ENCODE measurements at places on chromosomes 12 and 14. TPM values are rescaled to one million over a fixed set of nuclear protein-coding genes. Genes with fewer than 3 reads are reported as not detected.
A peak's percentile ranks its signal among the peaks of the same experiment; 100 is the strongest.

NAV3 gene
- total RNA-seq, result 29.9 TPM

MYH7 gene
- not detected for total RNA-seq

CPNE6 gene
- not detected for total RNA-seq

DNA sequence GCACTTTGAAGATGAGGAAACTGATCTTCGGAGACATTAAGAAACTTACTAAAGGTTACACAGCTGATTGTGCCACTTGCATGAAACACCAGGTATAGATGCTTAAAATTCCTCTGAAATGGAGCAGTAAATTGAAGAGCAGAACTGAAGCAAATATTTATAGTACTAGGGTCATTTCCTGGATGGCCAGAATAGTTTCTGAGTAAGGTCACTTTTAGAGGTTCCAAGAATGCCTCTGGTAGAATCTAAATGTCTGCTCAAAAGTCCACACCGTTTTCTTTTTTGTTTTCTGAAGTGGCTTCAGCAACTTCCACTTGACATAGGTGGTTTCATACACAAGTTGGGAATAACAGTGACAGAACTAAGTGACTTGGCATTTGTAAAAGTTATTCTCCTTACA is 19.4 kb downstream of the TPH2 start:
- H3K4me1 ChIP-seq, result peaks cover 20% of the 10 kb centered on the region
- no peak for DNase-seq
- H3K27ac ChIP-seq, result peak overlapping the region; percentile 47
- no peak overlapping the region for H3K4me3 ChIP-seq
- H3K36me3 ChIP-seq, result no peaks in the 10 kb centered on the region

GRCh38 chr12:118493962-118494361 is 117.6 kb downstream of the SUDS3 start:
- H3K4me1 ChIP-seq, result peaks cover 4% of the 10 kb centered on the region
- no peak overlapping the region for H3K27ac ChIP-seq
- H3K36me3 ChIP-seq, result no peaks in the 10 kb centered on the region
- no peak for DNase-seq

DNA sequence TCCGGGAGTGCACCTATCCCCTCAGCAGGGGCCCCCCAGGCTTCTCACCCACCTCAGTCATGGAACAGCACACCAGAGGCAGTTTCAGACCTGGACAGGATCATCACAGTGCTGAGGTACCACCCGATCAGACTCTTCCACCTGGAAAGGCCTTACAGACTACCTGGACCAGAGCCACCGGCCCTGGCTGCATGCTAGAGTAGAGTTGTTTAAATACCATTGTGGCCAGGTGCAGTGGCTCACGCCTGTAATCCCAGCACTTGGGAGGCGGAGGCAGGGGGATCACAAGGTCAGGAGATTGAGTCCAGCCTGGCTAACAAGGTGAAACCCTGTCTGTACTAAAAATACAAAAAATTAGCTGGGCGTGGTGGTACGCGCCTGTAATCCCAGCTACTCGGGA is 61.5 kb downstream of the TSPAN11 start:
- no peaks in the 10 kb centered on the region for H3K4me1 ChIP-seq
- H3K27me3 ChIP-seq, result peaks cover 7% of the 10 kb centered on the region
- DNase-seq, result no peak
- no peak overlapping the region for H3K4me3 ChIP-seq
- H3K27ac ChIP-seq, result no peak overlapping the region

- no peaks in the 10 kb centered on the region for H3K27me3 ChIP-seq
- no peak overlapping the region for H3K4me3 ChIP-seq
- H3K4me1 ChIP-seq, result peaks cover 11% of the 10 kb centered on the region
Observed at GRCh38 chr12:66598079-66598478, 80.8 kb downstream of the GRIP1 start.

- H3K4me1 ChIP-seq, result no peaks in the 10 kb centered on the region
- H3K4me3 ChIP-seq, result no peak overlapping the region
- no peak overlapping the region for H3K27ac ChIP-seq
- H3K27me3 ChIP-seq, result peaks cover 7% of the 10 kb centered on the region
Observed at GRCh38 chr14:57918791-57919190, 52.9 kb upstream of the SLC35F4 start.
